ENCODE measurements at places on chromosomes 12 and 14.

- DNase-seq = no peak
Measured at GRCh38 chr12:85814071-85814470, 22.1 kb downstream of the RASSF9 start.

- DNase-seq = no peak
Measured at GRCh38 chr12:65941388-65941787, 117.1 kb downstream of the HMGA2 start.

DNA sequence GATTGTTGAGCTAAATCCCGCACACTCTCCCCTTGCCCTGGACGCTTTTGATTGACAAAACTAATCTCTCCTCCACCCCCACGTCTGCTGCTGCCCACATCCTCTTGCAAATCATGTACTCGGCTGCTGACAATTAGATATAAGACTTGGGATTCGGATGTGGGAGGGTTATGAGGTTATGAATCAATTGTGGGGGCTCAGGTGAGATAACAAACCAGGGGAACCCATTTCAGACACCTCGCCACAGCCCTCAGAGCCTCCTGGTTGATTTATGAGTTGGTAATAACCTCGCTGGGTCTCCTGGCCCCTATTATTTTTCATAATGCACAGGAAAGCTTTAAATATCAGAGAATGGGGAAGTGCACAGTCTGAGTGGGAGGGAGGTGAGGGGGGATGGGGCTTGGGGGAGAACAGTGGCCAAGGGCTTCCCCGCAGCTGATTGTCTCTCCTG is 449.9 kb downstream of the DPF3 start:
- peak; percentile 5 for DNase-seq

DNA sequence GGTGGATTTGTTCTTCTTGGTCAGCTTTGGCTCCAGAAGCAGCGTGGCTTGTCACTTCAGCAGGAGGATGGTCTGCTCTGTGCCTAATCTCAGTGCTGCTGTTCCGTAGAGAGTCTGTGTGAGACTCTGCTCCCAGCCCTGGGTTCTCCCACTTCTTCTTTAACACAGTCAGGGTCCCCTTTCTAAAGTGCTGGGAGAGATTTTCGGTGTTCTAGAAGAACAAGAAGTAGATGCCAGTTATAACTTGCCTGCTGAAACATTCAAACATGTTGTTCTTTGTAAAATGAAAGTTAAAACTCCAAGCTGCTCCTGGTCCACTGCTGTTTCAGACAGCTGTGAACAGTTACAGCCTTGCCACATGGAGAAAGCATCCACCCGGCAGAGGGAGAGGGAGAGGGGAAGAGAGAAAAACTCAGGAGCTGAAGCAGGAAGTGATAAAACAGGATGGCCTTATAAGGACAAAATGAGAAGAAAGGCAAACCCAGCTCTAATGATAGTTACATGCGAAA is 55.2 kb upstream of the CERS5 start:
- DNase-seq = no peak

DNA sequence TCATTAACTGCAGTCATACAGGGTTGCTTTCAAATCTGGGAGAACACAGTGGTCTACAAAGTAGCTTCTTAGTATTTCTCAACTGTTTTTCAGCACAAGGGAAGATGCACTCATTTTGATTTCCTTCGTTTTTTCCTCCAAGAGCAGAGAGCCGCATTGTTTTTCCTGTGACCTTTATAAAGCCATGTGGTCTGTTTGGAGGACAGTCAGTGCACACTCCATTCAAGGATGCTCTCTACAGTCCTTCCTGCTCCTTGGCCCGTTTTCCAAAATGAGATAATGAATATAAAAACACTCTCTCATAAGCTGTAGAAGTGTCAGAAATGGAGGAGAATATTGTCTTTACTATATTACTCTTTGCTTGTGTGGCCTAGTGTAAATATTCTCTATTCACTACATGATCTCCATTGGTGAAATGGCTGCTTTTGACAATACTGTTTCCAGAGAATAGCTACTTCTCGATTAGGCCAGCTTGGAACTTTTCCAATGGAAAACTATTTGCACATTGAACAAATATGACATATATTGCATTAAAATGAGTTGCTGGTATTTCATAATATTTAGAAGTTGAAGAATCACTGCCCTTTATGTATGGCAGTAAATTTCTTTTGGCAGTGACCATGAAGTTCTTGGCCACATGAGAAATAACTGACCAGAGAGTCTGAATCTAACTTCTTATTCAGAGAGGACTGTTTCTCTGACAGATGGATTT is 393.1 kb upstream of the RGS6 start:
- DNase-seq = no peak

GRCh38 chr14:69046476-69046860 is 67.4 kb upstream of the ACTN1 start:
- no peak for DNase-seq

- no peak for DNase-seq
Measured at GRCh38 chr12:45286621-45287020, 70.7 kb downstream of the ANO6 start.

DNA sequence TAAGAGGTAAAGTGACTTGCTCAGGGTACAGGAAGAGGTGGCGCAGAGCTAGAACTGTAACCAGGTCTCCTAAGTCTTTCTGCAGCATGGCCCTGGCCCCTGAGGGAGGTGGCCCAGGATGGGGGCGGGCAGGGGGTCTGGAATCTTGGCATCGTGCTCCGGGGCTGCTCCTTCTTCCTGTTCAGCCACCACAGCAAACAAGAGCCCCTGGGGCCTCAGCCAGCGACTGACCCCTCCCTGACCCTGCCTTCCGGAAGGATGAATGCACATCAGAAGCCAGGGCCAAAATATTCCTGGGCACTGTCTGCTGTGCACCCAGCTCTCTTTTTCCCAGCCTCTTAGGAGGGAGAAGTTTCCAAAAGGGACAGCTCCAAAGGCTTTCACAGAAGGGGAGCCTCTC is 242.8 kb downstream of the DPF3 start:
- DNase-seq = no peak

DNA sequence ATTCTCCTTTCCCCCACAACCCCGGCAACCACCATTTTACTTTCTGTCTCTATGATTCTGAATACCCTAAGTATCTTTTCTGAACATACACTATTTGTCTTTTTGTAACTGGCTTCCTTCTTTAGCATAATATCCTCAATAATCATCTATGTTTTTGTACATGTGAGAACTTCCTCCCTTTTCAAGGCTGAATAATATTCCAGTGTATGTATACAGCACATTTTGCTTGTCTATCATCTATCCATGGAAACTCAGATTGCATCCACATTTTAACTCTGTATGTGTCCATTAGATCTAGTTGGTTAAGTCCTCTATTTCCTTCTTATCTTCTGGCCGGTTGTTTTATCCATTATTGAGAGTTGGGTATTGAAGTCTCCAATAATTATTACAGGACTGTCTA is 64.1 kb upstream of the TTC7B start:
- DNase-seq = no peak

- DNase-seq = no peak
Measured at GRCh38 chr12:68236421-68237059, 10.9 kb upstream of the IL26 start.

Measured in stimulated activated CD4-positive, alpha-beta T cell treated with anti-CD3 and anti-CD28 coated beads, Interleukin-15, amount 100 ng/mL, for 1 hour (primary cell).